ENCODE measurements at places on chromosomes 6 and 20.

DNA sequence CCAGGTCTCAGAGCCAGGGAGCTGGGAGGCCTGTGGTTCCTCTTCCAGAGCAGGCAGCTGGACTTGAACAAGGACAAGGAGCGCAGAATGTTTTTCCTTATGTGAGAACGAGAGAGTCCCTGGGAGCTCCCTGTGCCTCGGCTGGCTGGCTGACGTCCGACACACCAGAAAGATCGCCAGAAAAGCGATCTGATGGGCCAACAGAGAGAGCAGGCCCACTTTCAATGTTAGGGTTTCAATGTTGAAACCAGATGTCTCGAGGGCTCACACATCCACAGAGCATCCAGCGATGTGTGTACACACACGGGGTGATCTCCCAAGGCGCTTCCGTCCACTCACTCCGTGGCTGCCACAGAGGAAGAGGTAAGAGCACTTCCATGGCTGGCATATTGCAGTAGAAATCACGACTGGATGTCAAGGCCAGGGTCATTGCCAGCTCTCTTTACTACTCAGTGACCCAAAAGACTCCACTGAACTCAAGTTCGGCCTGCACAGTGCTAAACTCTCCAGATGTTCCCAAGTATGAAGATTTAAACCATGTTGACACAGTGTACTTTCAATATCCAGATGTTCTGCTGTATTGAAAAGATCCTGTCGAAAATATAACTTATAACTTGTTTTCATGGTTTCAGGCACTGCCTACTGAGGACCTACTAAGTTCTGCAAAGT lies 70.8 kb upstream of the FOXC1 start:
- DNase-seq, result no peak

GRCh38 chr20:21670981-21671380 lies 34.5 kb upstream of the PAX1 start:
- DNase-seq, result no peak

GRCh38 chr20:37697314-37697713 lies 3.5 kb downstream of the CTNNBL1 start:
- no peak for DNase-seq

DNA sequence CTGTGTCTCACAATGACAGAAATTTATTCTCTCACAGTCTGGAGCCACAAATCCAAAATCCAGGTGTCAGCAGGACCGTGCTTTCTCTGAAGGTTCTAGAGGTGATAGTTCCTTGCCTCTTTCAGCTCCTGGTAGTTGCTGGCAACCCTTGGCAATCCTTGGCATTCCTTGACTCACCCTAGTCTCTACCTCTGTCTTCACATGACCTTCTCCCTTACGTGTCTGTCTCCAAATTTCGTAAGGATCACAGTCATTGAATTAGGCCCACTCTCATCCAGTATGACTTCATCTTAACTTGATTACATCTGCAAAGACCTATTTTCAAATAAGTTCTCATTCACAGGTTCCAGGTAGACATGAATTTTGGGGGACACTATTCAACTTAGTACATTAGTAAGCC lies 143.1 kb downstream of the CEP57L1 start:
- no peak for DNase-seq

- DNase-seq, result no peak
Observed at GRCh38 chr6:156126535-156126934, 650.6 kb upstream of the ARID1B start.

- DNase-seq, result no peak
Observed at GRCh38 chr6:170038251-170038650, 252.6 kb downstream of the DLL1 start.

- DNase-seq, result peak; percentile 20
Observed at GRCh38 chr6:84093441-84094435, 60.2 kb downstream of the MRAP2 start.

DNA sequence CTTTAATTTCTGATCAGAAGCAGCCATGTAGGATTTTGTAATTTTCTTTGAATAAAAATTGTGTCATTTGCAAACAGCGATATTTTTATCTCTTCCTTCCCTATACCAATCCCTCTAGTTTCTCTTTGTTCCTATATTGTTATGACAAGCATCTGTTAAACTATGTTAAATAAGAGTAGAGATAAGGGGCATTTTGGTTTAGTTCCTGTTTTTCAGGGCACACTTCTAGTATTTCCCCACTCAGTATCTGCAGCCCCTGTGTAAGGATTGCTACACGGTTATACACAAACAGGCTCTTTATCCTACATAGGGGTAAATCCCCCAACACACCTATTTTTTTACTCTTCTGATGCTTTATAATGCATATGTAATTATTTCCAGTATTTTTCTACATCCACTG lies 42.1 kb downstream of the TRERF1 start:
- DNase-seq, result no peak

GRCh38 chr6:3784423-3784822 lies 32.9 kb upstream of the PXDC1 start:
- DNase-seq, result no peak

- peak; percentile 92 for DNase-seq
Observed at GRCh38 chr6:446418-447366, 55.1 kb downstream of the IRF4 start.

DNA sequence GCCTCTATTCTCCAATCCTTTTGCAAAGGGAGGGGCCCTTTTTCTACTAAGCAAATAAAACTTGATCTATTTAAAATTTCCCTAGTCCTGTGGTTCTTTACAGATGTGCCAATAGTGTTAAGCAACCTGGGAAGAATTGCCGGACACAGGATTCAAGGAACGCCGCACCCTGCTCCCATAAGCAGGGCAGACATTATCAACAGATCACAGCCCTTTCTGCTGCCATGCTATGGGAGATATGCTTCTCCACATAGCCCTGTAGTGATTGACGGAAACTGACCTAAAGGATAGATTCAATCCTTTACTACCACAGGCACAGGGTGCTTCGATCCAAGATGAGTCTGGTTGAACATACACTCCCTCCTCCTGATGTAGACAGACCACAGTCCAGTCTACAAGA lies 118.4 kb upstream of the TRAF3IP2 start:
- DNase-seq, result no peak

DNA sequence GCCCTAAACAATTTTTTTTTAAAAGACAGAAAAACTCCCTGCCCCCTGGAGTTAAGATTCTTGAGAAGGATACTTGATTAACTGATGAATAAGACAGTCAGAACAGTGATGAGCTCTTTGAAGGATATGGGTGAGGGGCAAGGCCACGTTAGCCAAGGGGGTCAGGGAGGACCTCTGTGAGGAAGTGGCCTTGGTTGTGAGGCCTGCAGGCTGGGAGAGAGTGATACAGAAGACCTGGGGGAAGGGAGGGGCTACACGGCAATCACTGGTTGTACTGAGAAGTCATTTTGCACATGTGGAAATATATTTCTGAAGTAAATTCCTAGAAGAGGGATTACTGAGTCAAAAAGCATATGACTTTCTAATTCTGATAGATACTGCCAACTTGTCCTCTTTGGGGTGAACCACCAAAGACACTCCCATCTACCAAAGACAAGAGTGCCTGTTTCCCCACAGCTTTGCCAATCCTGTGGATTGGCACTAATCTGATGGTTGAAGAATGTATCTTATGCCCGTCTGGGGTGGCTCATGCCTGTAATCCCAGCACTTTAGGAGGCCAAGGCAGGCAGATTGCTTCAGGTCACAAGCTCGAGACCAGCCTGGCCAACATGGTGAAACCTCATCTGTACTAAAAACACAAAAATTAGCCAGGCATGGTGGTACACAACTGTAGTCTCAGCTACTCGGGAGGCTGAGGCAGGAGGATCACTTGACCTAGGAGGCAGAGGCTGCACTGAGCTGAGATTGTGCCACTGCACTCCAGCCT lies 22.3 kb upstream of the BCAS4 start:
- DNase-seq, result no peak

DNA sequence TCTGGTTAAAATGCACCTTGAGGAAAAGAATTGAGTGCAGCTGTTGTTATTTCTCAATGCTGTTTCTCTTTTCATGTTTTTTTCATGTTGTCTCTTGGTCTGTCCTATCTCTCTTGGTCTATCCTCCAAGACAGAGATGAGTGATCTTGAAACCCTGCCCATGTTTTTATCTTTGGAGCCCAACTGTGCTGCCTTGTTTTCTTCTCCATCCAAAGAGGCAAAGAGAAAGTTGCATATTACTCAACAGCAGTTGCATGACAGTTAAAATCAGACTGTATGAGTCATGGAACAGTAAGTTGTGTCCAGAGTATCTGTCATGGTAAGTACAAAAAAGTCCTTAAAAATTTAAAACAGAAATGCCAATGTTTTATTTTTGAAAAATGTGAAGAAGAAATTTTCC lies 26.2 kb downstream of the BCAS1 start:
- DNase-seq, result peak; percentile 89

GRCh38 chr6:6676910-6677441 lies 88.5 kb downstream of the LY86 start:
- peak; percentile 84 for DNase-seq

DNA sequence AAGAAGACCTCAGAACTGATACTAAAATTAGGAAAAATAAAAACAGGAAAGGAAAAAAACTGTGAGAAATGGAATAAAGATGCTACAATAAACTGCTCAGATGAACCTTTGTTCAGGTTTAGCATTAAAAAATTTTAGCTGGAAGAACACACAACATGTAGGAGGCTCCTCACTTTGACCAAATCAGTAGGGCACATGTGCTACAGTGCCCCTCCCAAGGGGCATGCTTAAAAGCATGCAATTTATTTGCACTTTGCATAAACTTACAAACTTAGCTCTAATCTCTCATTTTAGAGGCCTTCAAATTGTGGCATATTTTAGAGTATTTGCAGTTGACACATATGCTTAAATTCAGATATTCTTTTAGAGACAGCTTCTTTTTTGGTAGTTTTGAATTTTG lies 570.2 kb downstream of the UTRN start:
- DNase-seq, result no peak

DNA sequence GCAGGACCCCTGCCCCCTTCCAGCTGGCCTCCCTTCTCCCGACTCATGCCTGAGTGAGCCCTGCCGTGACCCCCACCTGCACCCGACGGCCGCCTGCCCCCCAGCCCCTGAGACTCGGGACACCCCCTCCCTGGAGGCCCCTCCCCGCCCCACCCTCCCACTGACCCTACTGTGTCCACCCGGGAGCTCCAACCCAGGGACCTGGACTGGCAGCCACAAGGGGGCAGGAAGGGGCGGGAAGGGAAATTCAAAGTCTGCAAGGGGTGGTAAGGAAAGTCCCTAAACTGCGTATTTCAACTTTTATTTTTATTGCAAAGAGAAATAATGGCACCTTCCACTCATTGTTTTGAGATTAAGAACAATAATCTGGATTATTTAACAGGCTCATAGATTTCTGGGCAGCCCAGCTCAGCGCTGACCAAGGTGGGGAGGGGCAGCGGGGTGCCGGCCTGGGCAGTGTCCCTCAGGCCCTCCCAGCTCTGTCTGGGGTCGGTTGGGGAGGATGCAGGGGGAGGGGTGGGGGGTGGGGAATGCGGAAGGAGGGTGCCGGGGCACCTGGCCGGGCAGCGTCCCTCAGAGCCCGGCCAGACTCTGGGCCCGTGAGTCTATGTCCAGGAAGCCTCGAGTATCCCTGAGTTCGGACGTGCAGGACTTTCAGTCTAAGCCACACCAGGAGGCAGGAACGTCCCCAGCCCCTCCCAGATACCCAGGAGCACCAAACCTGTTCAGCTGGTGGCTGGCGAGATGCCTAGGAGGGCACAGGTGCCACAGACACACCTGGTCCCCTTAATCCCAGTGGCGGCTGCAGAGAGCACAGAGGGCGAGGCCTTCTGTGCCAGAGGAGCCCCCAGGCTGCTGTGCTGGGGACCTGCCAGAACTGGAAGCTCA lies 1.3 kb upstream of the PTK6 start:
- peak; percentile 16 for DNase-seq
